ENCODE measurements at places on chromosomes 4 and X. TPM values are rescaled to one million over a fixed set of nuclear protein-coding genes. Genes with fewer than 3 reads are reported as not detected.
A peak's percentile ranks its signal among the peaks of the same experiment; 100 is the strongest.

ITIH6 gene
- 0.51 TPM for total RNA-seq

ZNF330 gene
- total RNA-seq: 38.1 TPM

BST1 gene
- 4.7 TPM for total RNA-seq

- DNase-seq: no peak
Observed at GRCh38 chr4:92521941-92522340, 218.2 kb downstream of the GRID2 start.

DNA sequence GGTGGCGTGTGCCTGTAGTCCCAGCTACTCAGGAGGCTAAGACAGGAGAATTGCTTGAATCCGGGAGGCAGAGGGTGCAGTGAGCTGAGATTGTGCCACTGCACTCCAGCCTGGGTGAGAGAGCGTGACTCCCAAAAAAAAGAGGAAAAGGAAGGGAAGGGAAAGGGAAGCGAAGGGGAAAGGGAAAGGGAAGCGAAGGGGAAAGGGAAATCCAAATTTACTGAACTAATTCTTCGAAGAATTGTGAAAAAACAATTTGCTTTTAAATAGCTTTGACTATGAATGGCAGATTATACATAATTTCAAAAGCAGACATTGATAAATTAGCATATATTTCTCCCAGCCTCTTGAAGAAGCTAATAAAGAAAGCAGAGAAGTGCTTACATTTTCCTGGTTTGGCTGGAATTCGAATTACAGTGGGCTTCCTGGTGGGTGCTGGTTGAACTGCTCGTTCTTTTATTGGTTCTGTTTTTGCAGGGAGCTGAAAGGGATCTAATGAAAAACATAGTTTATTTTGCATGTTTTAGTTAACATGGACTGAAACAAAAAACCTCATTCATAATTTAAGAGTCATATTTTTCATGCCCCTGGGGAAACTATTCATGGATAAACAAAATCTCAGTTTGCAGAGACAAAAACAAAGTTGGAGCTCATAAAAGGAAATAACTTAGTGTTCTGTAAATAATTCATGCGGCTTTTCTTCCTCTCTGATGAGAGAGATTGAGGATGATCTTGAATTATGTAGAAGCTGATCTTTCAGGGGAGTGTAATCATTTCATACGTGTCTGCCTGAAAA is 66.0 kb downstream of the RPS3A start:
- peak; percentile 34 for DNase-seq

- no peak for DNase-seq
Observed at GRCh38 chr4:2179717-2180116, 62.2 kb downstream of the HAUS3 start.

- no peak for DNase-seq
Observed at GRCh38 chr4:160117686-160118085, 1014.8 kb downstream of the RAPGEF2 start.

DNA sequence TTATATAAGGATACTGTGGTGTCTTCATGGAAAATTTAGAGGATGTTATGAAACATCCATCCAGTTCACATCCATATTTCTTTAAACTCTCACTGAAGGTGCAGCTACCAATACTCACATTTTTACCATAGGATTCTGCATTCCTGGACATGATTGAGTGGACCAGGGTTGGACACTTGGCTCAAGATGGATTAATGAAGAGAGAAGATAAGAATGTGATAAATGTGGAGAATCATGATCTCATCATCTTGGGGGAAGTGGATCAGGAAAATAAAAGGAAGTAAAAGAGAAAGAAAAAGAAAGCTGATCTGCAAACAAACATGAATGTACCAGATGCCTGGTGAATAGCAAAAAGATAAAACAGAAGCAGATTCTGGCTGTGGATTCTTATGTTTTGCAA is 175.4 kb downstream of the NPFFR2 start:
- no peak for DNase-seq

DNA sequence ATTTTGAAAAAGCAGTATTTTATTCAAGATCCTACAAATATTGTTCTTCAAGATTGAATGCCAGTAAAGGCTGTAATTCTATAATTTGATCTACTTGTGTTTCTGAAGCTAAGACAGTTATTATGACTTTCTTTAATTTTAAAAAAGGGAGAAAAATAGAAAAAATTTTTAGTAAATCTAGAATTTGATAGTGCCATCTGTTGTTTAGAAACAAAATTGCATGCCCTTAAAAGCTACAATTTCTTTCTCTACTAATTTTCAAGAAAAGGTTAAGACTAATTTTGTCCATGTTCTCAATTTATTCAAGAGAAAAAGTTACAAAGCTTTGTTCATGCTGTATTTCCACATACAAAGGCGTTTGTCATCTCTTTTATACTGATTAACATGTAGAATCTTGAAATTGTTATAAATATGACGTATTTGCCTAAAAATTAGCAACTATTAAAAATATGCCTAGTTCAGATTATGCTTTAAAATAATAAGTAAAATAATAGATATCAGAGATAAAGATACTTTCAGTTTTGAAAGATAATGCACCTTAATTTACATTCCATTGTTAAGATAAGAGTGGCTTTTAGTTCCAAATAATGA is 25.6 kb upstream of the MMRN1 start:
- peak; percentile 6 for DNase-seq

DNA sequence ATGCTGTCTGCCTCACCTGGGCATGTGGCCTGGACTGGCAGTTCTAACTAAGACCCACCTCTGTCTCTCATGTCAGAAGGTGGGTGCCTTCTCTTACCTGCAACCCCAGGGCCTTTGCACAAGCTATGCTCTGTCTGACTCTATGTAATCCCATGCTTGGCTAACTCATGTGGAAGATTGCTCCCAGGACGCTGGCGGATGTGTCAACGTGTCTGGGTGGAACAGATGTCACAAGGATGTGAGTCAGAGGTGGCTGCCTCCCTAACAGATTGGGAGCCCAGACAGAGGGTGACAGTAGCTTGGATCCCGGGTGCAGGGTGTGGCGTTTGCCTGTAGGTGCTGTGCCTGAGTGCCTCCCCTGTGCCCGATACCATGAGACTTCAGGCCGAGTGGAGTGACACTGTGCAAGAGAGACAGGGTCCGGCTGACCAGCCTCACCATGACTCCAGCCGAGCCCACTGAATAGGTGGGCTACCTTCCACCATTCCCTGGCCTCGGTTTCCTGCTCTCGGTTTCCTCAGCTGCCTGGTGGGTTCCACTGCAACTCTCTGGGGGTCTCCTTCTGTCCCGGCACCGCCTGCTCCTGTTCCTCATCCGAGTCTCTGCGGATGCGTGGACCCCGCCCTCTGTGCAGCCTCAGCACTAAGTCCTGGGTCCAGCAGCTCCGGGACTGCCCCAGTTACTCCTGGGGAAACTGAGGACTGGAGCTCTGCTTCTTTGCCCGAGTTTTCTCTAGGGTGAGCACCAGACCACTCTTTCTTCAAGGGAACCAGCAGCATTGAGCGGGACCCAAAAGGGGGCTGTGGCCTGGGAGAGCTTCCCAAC is 11.0 kb downstream of the SH3BP2 start:
- no peak for DNase-seq

DNA sequence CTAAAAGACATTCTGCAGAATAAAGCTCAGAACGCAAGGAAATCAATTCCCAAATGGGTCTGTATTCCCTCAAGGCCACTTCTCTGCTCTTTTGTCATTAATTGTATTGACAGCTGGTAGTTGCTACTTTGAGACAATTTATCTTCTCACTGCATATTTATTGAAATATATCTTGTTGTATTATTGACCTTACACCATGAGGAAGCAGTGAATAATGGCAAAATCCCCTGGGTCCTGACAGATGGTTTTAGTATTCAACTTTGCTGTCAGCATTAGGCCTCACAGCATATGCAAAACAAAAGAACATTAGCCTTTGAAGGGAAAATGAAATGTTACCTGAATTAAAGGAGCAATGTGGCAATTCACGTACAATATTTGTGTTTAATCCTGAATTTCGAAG is 406.1 kb upstream of the TRAM1L1 start:
- peak; percentile 2 for DNase-seq

GRCh38 chr4:76989391-76990061 is 40.0 kb downstream of the SEPTIN11 start:
- DNase-seq: no peak

DNA sequence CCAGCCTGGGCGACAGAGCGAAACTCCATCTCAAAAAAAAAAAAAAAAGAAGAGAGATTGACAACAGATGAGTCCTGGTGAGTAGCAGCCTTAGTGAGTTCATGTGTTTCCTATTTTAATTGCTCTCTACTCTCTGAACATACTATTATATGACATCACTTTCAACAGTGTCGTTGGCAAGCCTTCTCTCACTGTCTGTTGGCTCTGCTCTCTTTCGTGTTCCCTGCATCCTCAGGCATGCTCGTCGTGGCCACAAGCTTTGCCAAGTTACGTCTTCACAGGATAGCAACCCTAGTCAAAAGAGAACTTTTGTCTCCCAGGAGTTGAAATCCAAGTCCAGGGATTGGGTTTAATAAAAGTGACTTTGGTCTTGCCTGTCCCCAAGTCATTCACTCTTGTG is 117.1 kb upstream of the EGFL6 start:
- peak; percentile 71 for DNase-seq

DNA sequence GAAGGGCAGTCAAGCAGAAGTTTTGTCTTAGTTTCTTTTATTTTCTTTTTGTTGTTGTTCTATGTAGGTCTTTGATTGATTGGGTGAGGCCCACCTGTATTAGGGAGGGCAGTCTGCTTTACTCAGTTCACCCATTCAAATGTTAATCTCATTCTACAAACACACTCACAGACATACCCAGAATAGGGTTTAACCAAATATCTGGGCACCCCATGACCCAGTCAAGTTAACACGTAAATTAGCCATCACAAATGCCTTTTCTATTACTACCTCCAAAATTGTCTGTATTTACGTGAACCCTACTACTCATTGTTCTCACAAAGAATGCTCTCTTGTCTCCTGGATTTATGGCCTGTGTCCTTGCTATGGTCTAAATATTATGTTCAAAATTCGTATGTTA is 339.7 kb downstream of the ANK2 start:
- DNase-seq: no peak

DNA sequence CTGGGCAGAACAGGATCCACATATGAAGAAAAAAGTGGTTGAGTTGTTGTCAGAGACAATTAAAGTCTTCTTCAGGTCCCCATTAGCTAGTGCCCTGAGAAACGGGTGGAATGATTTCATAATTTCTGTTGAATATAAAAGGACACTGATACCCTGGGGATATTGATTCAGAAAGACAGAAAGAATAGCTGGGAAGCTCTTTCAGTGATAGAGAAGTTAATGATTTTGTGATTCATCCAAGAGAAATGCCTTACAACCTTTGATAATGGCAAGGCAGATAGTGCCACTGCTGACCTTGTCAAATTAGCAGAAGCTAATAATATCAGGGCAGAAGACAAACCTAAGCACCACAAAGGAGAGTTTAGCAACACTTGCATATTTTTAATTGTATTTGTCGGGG is 37.9 kb downstream of the UNC5C start:
- no peak for DNase-seq

DNA sequence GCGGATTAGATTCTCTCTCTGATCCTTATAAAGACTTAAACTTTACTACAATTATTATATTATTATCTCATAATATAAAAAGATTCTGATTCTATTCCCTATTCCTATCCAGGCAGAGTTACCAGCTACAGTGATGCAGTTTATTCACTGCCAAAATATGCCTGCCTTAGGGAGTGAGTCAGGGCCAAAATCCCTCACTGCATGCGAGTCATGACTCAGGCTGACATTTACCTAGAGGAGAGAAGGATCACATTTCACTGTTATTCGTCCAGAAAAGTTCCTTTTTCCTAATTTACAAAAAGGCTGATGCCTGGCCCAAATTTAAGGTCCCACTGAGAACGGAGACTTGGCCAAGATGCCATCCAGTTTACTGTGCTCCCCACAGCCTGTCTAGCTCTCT is 168.5 kb upstream of the LDB2 start:
- no peak for DNase-seq
